Pancreas (tissue), 10 donors: ENCODE measurements at places on chromosomes 2 and 18. TPM values are rescaled to one million over a fixed set of nuclear protein-coding genes. Genes with fewer than 3 reads are reported as not detected.

GRCh38 chr2:122980671-122981070 lies 1044.4 kb upstream of the CNTNAP5 start:
- no peak for DNase-seq

GRCh38 chr18:73758446-73758845 lies 389.2 kb downstream of the FBXO15 start:
- no peak for DNase-seq

GRCh38 chr2:60746318-60746717 lies 9.8 kb upstream of the PAPOLG start:
- no peak for DNase-seq

GRCh38 chr2:33848486-33848885 lies 249.4 kb upstream of the FAM98A start:
- no peak for DNase-seq

- no peak for DNase-seq
These were observed 137.0 kb upstream of the BOD1L2 start for GRCh38 chr18:57009844-57010243.

DNA sequence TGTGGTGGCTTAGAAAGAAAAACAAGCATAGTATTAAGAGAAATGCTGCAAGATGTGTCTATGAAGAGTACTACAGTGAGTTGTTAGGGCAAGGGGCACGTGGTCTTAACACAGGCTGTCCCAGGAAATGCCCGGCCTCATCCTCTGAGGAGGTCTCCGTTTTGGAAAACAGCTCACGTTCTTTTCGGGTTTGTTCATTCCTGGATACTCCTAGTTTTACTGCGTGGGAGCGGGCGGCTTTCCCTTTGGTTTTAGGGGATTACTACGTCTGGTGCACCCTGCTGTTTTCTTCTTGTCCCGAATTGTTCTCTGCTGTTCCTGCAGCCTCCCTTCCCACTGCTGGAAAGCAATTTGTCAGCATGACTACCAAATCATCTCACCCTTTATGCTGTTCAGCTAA lies 55.5 kb upstream of the RAB6D start:
- DNase-seq: no peak

GRCh38 chr2:190695739-190696138 lies 46.9 kb downstream of the NAB1 start:
- no peak for DNase-seq

DNA sequence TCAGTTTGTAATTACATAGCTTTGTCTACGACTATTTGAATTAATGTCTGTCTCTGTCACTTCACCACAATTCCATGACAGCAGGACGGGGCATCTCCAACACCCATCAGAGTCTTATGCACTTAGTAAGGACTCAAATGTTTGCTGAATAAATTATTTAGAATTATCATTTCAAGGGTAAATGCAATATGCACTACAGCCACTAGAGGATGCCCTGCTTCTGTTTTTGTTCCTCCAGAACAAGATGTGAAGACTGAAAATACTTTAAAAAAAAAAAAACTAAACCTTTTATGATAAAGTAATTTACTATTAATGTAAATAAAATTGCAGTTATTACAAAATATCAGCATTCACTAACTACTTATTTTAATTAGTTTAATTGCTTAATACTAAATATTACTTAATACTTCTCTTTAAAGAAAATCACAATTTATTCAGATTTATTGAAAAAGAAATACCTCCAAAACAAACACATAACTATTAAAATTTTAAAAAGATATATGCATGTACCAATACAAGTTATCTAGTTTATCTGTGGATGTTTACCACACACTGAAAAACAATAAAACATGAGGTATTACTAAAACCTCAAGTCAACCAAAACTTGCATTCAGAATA lies 3.2 kb downstream of the PIGN start:
- DNase-seq: peak; percentile 26

DNA sequence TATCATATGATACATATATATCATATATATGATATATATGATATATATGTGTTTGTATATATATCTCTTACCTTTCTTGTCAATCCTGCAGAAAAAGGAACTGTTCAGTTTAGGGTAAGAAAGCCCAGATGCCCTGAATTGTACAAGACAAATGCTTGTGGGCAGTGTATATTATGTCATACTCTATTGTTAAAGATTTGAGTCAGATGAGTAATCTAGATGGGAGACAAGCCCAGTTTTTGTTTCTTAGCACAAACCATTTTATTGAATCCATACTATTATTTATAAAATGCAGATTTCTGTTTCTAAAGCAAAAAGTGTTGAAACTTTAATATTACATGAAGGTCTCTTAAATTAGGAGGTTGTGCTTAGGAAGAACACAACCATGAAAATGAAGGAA lies 90.6 kb downstream of the VRK2 start:
- no peak for DNase-seq

- no peak for DNase-seq
These were observed 682.0 kb upstream of the ID2 start for GRCh38 chr2:7999683-8000476.

DNA sequence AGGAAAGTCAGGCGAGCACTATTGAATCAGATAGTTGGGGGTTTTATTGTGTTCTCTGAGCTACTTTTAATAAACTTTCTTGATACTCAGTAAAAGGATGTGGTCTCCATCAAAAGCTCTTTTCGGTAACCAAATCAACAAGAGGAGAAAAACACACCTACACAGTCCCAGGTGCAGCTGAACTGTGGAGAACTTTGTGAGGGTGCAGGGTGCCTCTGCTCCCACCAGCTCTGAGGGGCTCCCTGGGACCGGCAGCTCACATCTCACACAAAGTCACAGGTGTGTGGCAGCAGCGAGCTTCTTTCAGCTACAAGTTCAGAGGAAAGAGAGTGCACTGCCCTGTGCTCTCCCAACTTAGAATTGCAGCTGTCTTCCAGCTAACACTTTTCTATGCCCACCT lies 650.4 kb downstream of the RNF144A start:
- no peak for DNase-seq

GRCh38 chr2:9573013-9573720 lies 17.5 kb upstream of the ADAM17 start:
- DNase-seq: no peak

DNA sequence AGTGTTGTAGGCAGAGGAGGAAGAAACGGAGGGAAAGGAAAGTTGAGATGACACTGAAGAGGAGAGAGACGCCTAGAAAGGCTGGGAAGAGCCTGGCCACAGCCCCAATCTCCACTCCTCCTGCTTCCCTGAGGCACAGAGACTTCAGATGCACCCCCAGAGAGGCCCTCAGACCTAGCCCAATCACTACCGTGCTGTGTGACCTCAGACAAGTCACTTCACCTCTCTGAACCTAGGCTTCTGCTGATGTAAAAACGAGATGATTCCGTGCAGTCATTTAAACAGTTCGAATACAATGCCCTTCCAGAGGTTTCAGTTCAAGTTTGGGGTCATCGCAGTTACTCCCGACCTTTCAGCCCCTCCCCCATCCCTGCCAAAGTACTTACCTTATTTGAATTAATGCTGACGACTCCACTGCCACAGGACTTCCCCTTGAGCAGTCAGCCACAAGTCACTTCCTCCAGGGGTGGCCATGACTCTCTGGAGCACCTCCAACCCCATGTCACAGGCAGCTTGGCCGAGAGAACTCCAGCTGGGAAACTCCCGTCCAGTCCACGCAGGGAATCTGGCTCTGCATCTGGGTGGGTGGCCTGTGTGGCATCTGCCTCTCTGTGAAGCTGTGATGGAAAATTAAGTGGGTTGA lies 105.2 kb upstream of the ID2 start:
- peak; percentile 9 for DNase-seq

- DNase-seq: no peak
These were observed 18.5 kb downstream of the REL start for GRCh38 chr2:60899892-60900249.

- no peak for DNase-seq
These were observed 815 bp downstream of the CEBPZ start for GRCh38 chr2:37230581-37230980.

DNA sequence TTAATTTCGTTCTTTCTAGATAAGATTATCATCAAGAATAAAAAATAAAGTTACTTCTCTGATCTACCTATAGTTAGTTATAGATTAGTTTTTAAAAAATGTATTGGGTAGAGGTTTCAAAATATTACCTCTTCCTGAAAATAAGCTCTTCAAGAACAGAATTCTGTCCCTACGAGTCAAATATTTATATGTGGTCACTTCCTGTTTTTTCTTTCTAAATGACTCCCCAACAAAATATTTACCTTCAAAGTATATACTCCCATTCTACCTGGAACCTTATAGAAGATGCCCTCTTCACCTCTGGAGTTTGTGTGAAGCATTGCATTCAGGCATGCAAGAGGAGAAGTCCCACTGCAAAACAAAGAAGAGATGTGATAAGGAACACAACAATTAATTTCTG lies 72.3 kb downstream of the ASXL2 start:
- no peak for DNase-seq

DNA sequence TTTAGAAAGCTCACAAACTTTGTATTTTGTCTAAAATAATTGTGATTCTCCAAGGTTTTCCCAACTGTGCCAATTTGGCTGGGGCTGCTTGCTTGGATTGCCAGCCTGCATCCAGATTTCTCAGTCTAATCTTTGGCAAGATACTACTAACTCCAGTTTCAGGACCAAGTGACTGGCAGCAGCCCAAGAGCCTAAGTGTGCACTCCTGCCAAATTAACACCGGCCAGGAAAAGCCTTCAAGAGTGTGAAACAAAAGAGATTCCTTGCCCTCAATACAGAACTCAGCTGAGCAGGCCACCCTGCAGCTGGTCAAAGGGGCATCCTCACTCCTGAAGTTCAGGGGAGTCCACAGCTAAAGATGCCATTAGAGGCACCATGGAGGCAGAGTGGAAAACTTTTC lies 589.0 kb upstream of the ACVR2A start:
- peak; percentile 6 for DNase-seq

DNA sequence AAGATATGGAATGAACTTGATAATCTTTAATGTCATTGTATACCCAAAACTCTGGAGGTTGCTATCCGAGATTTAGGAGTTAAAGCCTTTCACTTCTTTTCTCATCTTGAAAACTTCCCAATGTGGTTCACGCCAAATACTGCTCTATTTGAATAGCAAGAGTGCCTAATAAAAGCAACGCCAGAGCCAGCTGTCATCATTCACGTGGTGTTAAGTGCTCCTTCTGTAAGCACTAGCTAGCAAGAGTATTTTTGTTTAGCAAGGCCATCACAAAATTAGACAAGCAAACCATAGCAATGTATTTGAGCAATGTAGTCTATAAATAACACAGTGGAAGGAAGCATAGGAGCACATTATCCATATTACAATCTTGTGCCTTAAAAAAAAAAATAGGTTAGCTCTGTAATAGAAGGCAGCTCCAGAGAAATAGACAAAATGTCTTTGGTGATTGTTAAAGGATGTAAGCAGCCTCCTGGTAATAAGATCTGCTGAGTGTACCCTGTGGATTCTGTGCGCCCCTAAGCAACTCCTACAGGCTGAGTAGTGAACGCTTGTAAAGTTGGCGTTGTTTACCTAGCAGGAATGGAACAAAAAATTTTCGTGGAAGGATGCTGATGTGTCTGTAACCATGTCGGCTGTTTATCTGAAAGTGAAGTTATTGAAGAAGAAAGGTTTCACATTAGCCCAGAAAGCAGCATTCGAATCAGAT lies 518.0 kb downstream of the CNTNAP5 start:
- DNase-seq: no peak

DNA sequence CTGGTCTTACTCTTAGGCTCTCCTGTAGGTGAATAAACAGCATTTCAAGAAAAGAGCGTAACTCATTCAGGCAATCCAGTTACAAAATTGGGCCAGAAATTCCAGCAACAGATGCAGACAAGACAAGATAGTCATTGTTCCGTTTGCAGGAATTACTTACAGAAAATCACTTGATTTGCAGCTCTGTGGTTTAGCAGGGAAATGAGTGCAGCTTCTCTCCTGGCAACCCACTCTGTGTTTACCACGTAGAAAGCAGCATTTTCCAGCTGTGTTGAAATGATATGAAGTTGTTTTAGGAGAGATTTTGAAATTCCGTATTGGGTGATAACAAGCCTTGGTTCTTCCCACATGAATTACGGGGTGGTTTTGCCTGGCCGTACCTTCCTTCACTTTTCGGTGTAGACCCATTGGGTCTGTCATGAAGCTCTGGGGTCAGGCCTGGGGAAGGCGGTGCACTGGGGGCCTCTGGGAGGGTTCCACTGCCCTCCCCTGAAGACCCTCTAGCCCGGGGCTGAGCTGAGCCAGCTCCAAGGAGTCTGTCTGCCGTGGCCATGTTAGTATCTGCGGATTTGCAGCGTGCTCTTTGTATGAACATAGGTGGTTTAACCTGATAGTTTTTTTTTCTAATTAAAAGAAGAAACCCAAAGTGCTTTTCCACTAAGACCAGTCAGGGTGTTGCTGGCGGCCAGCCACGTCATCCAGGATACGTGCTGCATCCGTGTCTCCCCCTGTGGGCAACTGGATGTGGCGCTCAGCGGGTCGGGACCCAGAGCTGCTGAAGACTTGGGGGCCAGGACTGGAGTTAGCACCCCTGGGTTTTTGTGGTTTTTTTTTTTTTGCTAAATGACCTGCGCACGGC lies 58.9 kb upstream of the KCNG2 start:
- DNase-seq: peak; percentile 35

- DNase-seq: peak; percentile 9
These were observed 69.5 kb downstream of the ANTXR1 start for GRCh38 chr2:69082430-69082997.

- no peak for DNase-seq
These were observed 114.8 kb downstream of the MCFD2 start for GRCh38 chr2:46800625-46801349.

DNA sequence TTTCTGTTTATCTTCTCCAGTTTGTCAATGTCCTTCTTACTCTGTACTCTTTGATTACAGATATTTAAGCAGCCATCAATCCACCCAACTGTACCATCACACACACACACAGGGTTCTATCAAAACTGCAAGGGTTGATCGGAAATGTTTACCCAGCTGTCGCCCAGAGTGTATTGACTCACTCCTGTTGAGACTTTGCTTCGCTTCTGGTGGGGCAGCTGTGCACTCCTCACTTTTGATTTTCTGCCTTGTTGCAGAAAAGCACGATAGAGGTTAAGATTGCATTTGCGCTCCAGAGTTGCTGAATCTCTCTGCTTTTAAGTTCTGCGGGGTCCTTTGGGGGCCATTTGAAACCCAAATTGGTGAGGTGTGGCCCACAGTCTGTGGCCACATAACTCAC lies 216.2 kb downstream of the SETBP1 start:
- peak; percentile 83 for DNase-seq

GRCh38 chr2:153228904-153229303 lies 249.7 kb downstream of the RPRM start:
- no peak for DNase-seq

DNA sequence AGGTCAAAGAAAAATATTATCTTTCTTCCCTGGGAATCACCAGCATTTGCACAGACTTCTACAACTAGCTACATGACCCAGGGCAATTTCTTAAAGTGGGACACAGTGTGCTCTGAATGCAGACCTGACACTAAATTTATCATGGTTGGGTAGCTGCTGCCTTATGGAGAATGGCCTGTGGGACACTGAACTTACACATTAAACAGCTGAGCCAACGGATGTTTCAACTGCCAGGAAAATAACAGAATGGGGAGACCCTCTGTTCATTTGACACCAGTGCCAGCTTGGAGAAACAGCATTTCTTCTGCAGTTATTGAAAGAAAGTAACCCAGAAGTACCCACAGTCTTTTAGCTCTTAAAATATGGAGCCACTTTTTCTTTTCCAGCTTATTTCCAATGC lies 54.1 kb downstream of the SLC8A1 start:
- no peak for DNase-seq

Gene SLC23A3
- 1.8 TPM for polyA plus RNA-seq

Gene LHCGR
- not detected for polyA plus RNA-seq

Gene RAPGEF4
- polyA plus RNA-seq: 2.1 TPM

Gene SLC40A1
- 14.0 TPM for polyA plus RNA-seq

Gene ABCG8
- not detected for polyA plus RNA-seq

Gene PROKR1
- polyA plus RNA-seq: 0.02 TPM
